ENCODE measurements at places on chromosomes 4 and X.

GRCh38 chrX:22315151-22315550, 42.4 kb downstream of the CBLL2 start:
- DNase-seq, result no peak

DNA sequence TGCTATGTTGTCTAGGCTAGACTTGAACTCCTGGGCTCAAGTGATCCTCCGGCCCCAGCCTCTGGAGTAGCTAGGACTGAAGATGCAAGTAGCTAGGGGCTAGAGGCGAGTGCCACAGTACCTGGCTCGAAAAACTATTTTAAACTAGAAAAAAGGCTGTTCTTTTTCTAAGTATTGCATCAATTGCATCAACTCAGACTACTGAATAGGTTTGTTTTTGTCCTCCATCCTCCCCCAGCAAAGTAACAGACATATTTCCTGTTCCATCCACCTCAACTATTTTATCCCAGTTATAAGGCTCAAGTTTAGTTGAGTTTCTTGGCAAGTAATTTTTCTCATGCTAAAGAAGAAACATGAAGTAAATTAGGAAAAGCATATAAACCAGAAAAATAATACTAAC, 4.1 kb downstream of the SH3RF1 start:
- no peak for DNase-seq

- no peak for DNase-seq
Measured at GRCh38 chr4:39169426-39169825, 12.9 kb upstream of the WDR19 start.

- DNase-seq, result no peak
Measured at GRCh38 chr4:8417071-8417614, 23.4 kb downstream of the ACOX3 start.

GRCh38 chr4:155615081-155615887, 51.4 kb upstream of the GUCY1A1 start:
- DNase-seq, result no peak

DNA sequence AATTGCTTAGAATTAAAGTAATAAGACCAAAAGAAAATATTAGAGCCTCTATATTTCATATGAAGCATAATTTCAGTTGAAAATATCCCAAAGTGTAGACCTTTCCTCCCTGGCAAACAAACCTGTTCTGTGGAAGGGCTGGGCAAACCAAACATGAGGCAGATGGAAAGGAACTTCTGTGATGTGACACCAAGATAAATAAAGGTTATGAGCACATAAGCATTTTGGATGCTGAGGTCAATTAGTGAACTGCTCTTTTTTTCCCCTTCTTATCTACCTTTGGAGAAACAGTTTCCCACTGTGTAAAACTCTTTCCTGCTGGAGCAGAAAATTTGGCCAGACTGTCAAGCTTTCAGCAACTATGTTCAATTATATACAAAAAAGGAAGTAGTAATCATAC, 109.6 kb upstream of the STIM2 start:
- DNase-seq, result no peak

- DNase-seq, result no peak
Measured at GRCh38 chr4:41135801-41136200, 78.5 kb downstream of the APBB2 start.

- DNase-seq, result peak; percentile 57
Measured at GRCh38 chr4:36285784-36286480, 4.5 kb downstream of the DTHD1 start.

DNA sequence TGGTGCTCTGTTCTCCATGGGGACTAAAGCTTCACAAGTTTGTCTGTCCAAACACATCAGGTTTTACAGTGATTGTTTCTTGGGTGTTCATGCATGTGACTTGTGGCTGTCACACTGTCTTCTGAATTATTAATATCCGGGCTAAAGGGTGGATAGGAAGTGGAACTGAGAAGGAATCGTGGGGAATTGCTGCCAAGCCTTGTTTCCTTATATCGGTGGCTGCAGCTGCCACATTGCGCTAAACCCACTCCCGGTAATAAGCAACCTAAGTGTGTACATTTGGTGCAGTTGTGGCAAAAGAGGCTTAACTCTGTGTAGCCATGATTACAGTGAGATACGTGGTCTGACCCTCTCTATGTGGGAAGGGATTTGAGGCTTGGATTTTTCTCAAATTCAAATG, 30.7 kb downstream of the SEPTIN11 start:
- DNase-seq, result no peak

DNA sequence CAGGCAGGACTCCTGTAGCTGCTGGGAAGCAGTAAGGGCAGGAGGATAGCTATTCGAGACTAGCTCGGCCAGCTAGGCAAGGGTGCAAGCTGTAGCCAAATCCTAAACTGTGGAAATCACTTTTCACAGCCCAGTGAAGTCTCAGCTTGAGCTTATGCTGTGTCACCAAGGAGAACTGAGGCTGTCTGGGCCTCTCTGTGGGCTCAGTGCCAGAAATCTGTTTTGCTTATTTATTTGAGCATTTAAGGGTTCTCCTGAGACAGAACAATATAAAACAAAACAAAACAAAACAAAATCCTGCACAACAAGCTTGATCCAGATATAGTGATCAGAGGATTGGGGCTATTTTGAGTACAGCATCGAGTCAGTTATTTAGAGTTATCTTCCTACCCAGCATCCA, 97.5 kb downstream of the FANCB start:
- no peak for DNase-seq

GRCh38 chr4:182222766-182223165, 20.4 kb upstream of the TENM3 start:
- DNase-seq, result no peak

DNA sequence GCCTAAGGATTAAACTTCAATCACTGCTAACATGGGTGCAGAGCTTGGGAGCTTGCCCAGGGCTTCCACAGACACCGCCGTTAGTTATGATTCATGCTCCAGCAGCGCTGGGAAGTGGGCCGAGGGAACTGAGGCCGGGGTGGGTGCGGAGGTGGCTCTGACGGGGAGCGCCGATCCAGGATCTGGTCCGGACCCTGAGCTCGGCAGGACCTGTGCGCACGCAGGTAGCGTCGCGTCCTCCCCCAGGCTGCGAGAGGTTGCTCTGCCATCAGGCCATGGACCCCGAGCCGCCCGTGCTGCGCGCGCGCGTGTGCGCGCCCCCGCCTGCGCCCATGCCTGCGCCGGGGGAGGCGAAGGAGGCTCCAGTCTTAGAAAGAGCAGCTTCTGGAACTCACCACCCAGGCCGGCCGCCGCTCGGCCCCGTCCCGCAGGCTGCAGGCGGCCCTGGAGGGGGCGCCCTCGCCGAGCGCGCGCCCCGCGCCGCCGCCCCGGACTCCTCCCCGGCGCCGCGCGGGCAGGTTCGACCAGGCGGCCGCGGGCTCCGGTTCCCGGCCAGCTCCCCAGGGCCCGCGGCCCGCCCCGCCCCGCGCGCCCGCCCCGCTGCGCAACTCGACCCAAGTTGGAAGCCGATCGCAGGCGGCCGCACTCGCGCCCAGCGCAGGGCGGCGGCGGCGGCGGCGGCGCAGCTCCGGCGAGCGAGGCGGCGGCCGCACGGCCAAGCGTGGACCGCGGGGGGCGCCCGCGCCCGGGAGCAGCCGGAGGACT, 732 bp upstream of the ADRA2C start:
- no peak for DNase-seq

- no peak for DNase-seq
Measured at GRCh38 chr4:100605144-100605543, 87.3 kb upstream of the EMCN start.

DNA sequence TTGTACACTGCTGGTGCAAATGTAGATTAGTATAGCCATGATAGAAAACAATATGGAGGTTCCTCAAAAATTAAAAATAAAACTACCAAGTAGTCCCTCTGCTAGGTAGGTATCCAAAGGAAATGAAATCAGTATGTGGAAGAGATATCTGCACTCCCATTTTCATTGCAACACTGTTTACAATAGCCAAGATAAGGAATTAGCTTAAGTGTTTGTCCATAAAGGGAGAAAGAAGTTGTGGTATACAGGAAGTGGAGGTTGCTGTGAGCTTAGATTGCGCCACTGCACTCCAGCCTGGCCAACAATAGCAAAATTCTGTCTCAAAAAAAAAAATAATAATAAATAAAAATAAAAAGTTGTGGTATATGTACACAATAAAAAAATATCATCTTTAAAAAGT, 325.0 kb upstream of the EMCN start:
- no peak for DNase-seq

GRCh38 chrX:104854790-104855340, 288.9 kb downstream of the IL1RAPL2 start:
- no peak for DNase-seq

DNA sequence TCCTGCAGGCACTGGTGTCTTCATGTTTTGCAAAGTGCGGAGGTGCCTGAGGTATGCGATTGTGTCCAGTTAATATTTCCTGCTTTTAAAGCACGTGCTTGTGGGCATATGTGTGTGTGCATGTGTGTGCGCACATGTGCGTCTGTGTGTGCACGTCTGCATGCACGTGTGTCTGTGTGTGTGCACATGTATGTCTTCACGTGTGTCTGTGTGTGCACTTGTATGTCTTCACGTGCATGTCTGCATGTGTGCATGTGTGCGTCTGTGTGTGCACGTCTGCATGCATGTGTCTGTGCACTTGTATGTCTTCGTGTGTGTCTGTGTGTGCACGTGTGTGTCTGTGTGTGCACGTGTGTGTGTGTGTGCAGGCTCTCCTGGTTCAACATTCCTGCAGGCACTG, 49.5 kb downstream of the SHOX start:
- no peak for DNase-seq

- no peak for DNase-seq
Measured at GRCh38 chr4:99710681-99711345, 53.2 kb upstream of the C4orf54 start.

DNA sequence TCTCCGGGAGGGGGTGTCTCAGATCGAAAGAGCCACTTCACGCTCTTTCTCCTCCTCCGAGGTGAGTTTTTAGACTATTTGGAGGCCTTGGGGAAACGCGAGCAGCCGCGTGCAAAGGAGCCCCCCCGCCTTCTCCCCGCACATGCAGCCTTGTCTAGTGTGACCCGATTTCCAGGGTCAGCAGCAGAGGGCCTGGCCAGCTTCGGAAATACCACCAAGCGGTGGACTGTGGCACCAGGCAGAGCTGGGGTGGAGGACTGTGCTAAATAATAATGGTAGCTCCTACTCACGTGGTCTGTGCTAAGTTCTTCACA, 79.3 kb upstream of the BCOR start:
- DNase-seq, result no peak

DNA sequence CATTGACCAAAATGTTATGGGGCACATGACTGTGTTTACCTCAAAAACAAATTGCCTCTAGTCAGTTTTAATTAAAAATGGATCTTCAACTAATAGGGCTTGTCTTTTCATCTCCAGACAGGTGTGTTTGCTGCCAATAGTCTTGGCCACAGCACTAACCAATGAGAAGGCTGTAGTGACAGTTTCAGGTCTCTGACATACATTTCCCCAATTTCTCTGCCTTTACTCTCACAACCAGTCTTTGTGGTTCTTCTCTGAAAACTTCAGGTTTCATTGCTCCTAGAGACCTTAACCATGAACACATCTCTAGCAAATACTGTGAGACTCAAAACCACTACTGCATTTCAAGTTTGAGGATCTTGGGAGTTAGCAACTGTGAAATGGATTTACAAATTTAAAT, 3.5 kb upstream of the EDNRA start:
- no peak for DNase-seq
